ENCODE measurements at places on chromosomes 7 and 10. TPM values are rescaled to one million over a fixed set of nuclear protein-coding genes. Genes with fewer than 3 reads are reported as not detected.
A peak's percentile ranks its signal among the peaks of the same experiment; 100 is the strongest.

DNA sequence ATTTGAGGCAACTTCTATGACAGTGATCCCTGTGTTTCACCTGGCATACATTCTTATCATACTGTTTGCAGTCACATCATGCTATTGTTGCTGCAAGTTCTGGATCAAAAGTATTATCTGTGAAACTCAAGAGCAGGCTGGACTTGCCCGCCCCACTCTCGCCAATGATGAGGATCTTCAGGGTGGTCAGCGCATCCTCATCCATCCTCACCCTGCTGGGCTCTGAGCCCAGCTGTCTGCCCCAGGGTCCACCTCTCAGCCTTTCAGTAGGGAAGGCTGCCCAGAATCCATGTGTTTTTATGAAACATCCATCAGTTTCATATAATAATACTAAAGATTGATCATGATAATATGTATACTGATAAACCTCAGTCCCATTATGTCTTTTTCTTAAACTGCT is 55.4 kb upstream of the KIF5B start:
- no peak for DNase-seq

The ALOX5 gene
- 39.6 TPM for total RNA-seq

GRCh38 chr10:49008505-49009198 is 69.0 kb upstream of the LRRC18 start:
- DNase-seq = no peak

DNA sequence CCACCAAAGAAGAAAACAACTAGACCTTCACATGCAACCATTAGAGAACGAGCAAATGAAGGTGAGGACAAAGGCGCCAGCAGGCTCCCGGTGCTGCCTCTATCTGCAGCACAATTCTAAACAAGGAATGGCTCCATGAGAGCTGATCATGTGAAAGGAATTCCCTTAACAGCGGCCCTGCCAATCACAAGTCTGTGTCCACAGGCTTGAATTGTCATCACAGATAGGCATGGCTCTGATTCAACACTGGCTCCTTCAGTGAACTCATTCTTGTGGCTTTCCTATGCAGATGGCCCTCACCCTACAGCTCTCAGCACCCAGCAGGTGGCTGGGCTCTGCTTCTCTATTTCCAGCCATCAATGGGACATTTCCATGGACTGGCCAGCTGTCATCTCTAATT is 36.2 kb downstream of the LAMB1 start:
- DNase-seq = no peak

- DNase-seq = no peak
These were observed 64.7 kb downstream of the NRF1 start for GRCh38 chr7:129676017-129676897.

GRCh38 chr10:128922172-128922571 is 544.9 kb upstream of the MGMT start:
- no peak for DNase-seq

DNA sequence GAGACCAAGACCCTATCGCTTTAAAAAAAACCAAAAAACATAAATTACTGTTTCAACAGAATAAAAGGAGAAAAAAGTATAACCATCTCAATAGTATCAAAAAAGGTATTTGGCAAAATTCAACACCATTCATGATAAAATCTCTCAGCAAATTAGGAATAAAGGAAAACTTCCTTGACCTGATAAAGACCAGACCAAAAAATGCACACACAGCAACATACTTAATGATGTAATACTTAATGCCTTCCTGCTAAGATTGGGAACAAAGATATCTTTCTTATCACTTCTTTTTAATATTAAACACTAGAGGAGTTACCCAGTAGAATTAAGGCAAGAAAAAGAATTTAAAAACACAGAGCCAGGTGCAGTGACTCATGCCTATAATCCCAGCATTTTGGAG is 79.3 kb downstream of the CNOT4 start:
- DNase-seq = no peak

The NUDT1 gene
- total RNA-seq = 8.1 TPM

The PRSS37 gene
- total RNA-seq = not detected

The NPY4R gene
- 22.9 TPM for total RNA-seq

GRCh38 chr10:132420469-132420980 is 23.5 kb downstream of the PWWP2B start:
- peak; percentile 49 for DNase-seq
